LHCN-M2 (cell line): ENCODE measurements at places on chromosomes 12 and 14. TPM values are rescaled to one million over a fixed set of nuclear protein-coding genes. Genes with fewer than 3 reads are reported as not detected.

CCDC198 gene
- total RNA-seq: not detected in 2 replicates

INHBE gene
- 0.26 and 0.40 TPM in 2 replicates for total RNA-seq

- DNase-seq: no peak
These were observed 2.1 kb downstream of the ATP2A2 start for GRCh38 chr12:110282956-110283817.

DNA sequence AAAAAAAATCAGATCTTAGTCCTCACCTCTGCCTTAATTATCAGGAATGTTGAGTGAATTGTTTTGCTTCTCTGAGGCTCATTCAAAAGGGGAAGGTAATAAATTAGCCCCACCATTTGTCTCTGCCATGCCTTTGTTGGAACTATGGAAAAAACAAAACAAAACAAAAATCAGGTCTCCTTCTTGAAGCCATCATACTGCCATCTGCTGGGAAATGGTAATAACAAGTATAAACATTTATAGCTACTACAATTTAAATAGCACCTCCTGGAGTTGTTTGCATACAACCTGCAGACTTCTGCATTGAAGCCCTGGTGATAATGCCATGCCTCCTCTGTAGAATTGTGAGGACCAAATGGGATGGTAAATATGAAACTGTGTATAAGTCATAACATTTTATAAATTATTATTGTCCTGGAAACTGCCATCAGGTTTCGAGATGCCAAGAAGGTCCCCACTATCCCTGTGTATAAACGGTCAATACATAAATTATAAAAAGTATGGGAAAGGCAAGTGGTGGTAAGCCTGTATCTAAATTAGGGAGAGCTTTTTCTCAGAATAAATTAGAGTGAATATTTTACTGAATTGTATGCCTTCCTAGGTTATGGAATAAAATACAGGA lies 87.2 kb upstream of the FGD4 start:
- DNase-seq: peak; percentile 55

DNA sequence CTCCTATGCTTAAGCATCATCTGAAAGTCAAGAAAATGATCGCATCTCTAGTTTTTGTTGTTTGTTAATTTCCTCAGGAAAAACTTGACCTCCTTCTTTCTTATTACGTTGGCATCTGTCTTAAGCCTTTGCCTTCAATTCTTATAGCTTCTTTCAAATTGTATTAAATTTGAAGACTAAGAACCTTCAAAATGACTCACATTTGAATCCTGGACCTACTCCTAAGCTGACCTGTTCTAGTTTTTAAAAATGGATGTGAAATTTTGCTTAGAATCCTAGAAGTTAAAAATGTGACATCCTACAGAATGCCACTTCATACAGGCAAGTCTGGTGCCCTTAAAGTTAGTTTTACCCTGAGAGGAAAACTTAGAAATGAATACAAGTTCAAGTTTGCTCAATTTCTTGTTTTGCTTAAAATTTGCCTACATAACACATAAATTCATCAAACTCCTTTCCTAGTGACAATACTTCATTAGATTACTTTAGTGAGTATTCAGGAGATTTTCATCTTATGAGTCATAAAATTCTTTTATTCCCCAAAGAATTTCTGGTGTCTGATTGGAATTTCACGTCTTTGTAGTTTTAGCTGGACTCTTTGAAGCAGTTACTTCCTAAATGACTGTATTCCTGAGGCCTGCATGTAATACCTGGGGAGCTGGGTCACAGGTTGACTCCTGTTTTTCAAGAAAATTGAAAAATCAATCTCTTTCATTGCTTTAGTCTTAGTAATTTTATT lies 152.3 kb downstream of the MSRB3 start:
- peak; percentile 84 for DNase-seq

GRCh38 chr14:48876806-48877340 lies 709.3 kb downstream of the RPS29 start:
- no peak for DNase-seq

DNA sequence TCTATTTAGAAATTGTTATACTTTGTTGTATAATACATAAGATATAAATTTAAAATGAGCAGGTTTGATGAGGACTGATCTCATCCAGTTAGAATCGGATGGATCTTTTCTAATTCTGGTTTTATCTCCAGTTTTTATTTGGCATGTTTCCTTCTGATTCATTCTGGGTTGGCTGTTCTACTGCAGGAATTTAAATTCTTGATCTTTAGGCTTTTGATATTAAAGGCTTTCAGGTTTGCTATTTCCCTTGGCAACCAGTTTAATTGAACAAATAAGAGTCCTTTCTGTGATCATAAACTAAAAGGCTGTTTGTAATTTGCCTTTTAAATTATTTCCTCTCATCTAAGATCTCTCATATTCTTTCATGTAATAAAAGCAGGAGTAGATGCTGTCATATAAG lies 83.4 kb downstream of the PDE6H start:
- DNase-seq: no peak

DNA sequence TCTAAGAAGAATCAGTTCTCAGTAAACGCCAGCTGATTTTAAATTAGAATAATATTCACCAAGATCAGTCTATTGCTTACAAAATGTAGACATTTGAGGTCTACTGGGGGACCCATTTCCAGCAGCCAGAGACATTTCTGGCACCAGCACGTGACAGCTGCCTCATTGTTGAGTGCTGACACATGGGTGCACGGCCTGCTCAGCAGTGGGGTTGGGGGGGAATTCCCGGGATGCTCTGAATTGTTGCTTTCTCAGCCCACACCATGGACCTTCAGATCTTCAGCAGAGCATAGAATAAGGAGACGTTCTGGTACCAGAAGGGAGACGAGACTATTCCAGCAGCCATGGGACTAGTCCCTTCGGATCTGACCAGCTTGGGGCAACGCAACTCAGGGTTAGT lies 18.3 kb downstream of the PLEKHG7 start:
- DNase-seq: no peak

GRCh38 chr12:54052438-54053002 lies 1.1 kb upstream of the HOXC4 start:
- peak; percentile 66 for DNase-seq

- no peak for DNase-seq
These were observed 21.7 kb downstream of the ABCD4 start for GRCh38 chr14:74281069-74281468.
